ENCODE measurements at places on chromosomes 4 and X.

DNA sequence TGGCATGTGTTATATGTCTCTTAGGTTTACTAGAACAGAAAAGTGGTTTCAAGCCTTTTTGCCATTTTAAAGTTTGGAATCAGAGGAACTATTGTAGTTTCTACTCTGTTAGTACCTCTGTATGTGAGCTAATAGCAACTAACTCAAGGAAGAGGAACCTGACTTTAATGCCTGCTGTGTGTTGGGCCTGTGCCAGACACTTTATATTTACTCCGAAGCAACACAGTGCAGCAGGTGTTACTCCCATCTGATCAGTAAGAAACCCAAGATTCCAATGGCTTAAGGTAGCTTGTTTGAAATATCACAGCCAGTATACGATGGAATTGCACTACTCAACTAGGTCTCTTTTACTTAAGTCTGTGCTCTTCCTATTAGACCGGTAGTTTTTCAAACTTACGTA lies 79.2 kb downstream of the USP9X start:
- no peak for DNase-seq

DNA sequence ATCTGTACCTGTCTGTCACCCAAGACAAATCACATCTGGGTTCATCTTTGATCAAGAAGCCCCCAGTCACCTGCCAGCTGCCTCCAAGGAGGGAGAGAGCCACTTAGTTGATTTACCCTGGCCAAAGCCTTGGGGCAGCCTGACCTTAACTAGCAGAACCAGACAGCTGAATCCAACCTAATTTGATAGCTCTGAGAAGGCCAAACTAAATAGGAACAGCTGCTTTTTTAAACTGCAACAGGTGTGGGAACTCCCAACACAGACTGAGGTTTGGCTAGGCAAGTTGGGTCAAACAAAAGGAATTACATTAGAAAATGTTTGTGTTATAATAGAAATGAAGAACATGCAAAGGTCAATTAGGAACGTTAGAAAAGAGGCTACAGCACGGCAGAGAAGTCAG lies 375.7 kb downstream of the NLGN4X start:
- DNase-seq: no peak

DNA sequence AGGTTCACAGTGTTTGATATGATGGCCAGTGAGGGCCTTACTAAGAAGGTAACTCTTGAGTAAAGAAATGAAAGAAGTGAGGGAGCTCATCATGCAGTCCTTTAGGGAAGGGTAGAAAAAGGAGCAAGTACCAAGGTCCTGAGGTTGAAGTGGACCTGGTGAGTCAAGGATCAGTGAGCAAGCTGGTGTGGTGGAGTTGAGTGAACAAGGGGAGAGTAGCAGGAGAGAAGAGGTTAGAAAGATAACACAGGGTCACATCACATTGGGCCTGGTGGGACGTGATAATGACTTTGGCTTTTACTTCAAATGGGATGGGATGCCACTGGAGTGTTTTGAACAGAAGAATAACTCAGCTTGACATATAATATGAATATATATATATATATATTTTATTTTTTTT lies 44.7 kb downstream of the OSTC start:
- no peak for DNase-seq

- no peak for DNase-seq
These were observed 112.1 kb downstream of the ARHGAP6 start for GRCh38 chrX:11553594-11553993.

DNA sequence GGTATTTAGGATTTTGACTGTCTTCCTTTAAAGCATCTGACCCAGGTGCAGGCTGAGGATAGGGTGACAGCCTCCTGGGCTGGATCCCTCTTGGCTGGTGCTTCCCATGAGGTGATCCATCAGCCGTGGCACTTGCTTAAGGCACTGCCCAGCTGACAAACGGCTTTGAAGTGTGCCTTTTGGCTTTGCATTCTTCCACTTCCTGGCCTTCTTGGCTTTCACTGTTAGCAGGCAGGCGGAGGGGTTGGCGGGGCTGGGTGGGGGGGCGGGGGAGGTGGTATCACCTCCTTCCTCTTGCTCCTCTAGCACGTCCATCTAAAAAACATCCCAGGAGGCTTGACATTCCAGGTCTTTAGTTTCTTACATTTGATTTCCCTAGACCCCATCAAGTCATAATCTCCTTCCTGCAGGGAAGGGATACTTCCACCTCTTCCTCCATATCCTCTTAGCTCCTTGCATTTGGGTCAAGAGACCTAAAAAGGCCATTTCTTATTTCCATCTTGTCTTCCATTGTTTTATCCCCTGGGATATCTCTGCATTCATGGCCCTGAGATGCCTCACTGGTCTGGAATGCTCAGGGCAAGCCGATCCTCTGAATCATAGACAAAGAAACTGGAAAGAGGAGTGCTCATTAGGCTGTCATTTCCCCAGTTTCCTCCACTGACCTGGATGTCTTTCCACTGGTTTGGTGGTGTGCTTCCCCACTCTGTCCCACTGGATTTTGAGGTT lies 11.3 kb upstream of the APLN start:
- DNase-seq: no peak

Measured in cortex of kidney (tissue), 1 donor.